ENCODE measurements at places on chromosomes 2 and 18. TPM values are rescaled to one million over a fixed set of nuclear protein-coding genes. Genes with fewer than 3 reads are reported as not detected.

Gene EFR3B
- 7.9 TPM for total RNA-seq

Gene SERPINB2
- total RNA-seq, result 0.05 TPM

Gene CXCR1
- not detected for total RNA-seq

Gene GNAL
- total RNA-seq, result 5.8 TPM

Gene ADAM23
- 10.0 TPM for total RNA-seq

Gene SERPINB3
- 0.06 TPM for total RNA-seq

Gene CFAP65
- total RNA-seq, result 0.17 TPM

Gene PCARE
- not detected for total RNA-seq

Gene GPR45
- total RNA-seq, result not detected

Gene TMEM169
- total RNA-seq, result 0.37 TPM

Gene PECR
- 15.3 TPM for total RNA-seq

Gene SCYGR4
- not detected for total RNA-seq

Gene C1QL2
- total RNA-seq, result 0.31 TPM

Gene PKDCC
- total RNA-seq, result 21.7 TPM

Gene AGXT
- not detected for total RNA-seq

Gene NEU2
- total RNA-seq, result not detected

Gene ANKRD29
- 13.8 TPM for total RNA-seq

Gene KCNG2
- total RNA-seq, result not detected

Gene ATP6V1B1
- total RNA-seq, result 2.3 TPM

Gene EDAR
- 0.05 TPM for total RNA-seq

Gene SP140
- not detected for total RNA-seq

Gene FAM237A
- not detected for total RNA-seq

Gene ABCG8
- total RNA-seq, result not detected

Gene MREG
- total RNA-seq, result 4.0 TPM

Gene CHRNG
- not detected for total RNA-seq

Gene UGT1A8
- 0.10 TPM for total RNA-seq

Gene LBX2
- total RNA-seq, result 3.2 TPM

Gene INHBB
- total RNA-seq, result 23.1 TPM

Gene TCF7L1
- 11.5 TPM for total RNA-seq

All from A549 treated with AZD2906 at 1 μM for 4 hours (cell line).